ENCODE measurements at places on chromosomes 6 and 20.

DNA sequence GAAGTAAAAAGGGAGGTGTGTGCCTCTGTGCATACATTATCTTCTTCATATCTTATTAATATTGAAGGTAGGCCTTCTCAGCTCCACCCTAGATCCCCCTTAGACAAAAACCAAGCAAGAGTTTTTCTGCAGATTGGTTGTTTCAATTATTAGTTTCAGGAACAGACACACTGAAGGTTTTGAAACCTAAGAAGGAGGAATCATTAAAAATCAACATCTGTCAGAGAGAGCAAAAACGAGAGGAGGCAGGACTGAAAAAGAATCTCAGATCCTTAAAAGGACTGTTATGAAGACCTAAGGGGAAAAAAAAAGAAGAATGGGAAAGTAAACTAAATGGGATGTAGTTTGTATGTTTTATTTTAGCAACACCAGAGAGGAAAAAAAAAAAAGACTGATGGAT is 560.8 kb upstream of the JAG1 start:
- no peak for DNase-seq
- no peaks in the 10 kb centered on the region for H3K4me1 ChIP-seq
- no peak overlapping the region for H3K27ac ChIP-seq

DNA sequence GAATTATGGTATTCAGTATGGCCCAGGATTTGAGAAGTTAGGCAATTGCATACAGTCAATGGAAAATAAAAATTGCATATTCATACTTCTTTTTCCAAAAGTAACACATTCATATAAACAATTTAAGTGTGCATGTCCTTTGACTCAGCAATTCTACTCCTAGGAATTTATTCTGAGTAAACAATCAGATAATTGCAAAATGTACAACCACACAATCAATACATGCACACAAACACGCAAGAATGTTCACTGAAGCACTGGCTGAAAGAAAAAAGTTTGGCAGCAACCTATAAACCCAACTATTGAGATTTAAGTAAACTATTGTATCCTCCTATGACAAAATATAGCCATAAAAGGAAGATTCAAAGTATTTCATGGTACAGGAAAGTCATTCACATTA is 1.6 kb downstream of the CYP39A1 start:
- H3K4me3 ChIP-seq = no peak overlapping the region
- H3K27ac ChIP-seq = no peak overlapping the region
- peaks cover 33% of the 10 kb centered on the region for H3K27me3 ChIP-seq
- peaks cover 11% of the 10 kb centered on the region for H3K4me1 ChIP-seq

- no peaks in the 10 kb centered on the region for H3K27me3 ChIP-seq
- no peak for DNase-seq
- H3K36me3 ChIP-seq = peaks cover 73% of the 10 kb centered on the region
- H3K4me3 ChIP-seq = no peak overlapping the region
- H3K4me1 ChIP-seq = peaks cover 77% of the 10 kb centered on the region
Measured at GRCh38 chr6:14146506-14147096, 29.0 kb downstream of the CD83 start.

- H3K27ac ChIP-seq = no peak overlapping the region
- DNase-seq = no peak
- no peak overlapping the region for H3K4me3 ChIP-seq
- peaks cover 7% of the 10 kb centered on the region for H3K27me3 ChIP-seq
- no peaks in the 10 kb centered on the region for H3K36me3 ChIP-seq
- H3K4me1 ChIP-seq = no peaks in the 10 kb centered on the region
Measured at GRCh38 chr6:31927863-31928671, 550 bp downstream of the C2 start.

GRCh38 chr6:166423781-166424180 is 41.0 kb upstream of the MPC1 start:
- no peaks in the 10 kb centered on the region for H3K27me3 ChIP-seq
- H3K4me1 ChIP-seq = no peaks in the 10 kb centered on the region
- no peak for DNase-seq
- no peak overlapping the region for H3K4me3 ChIP-seq
- peaks cover 21% of the 10 kb centered on the region for H3K36me3 ChIP-seq
- H3K27ac ChIP-seq = no peak overlapping the region

GRCh38 chr6:127520066-127520465 is 931 bp upstream of the MTCL3 start:
- H3K27ac ChIP-seq = no peak overlapping the region
- no peaks in the 10 kb centered on the region for H3K36me3 ChIP-seq
- H3K4me1 ChIP-seq = peaks cover 16% of the 10 kb centered on the region
- H3K4me3 ChIP-seq = no peak overlapping the region
- no peak for DNase-seq

- no peak overlapping the region for H3K4me3 ChIP-seq
- no peaks in the 10 kb centered on the region for H3K36me3 ChIP-seq
- DNase-seq = no peak
- no peak overlapping the region for H3K27ac ChIP-seq
Measured at GRCh38 chr6:44489910-44490604, 102.6 kb downstream of the CDC5L start.

DNA sequence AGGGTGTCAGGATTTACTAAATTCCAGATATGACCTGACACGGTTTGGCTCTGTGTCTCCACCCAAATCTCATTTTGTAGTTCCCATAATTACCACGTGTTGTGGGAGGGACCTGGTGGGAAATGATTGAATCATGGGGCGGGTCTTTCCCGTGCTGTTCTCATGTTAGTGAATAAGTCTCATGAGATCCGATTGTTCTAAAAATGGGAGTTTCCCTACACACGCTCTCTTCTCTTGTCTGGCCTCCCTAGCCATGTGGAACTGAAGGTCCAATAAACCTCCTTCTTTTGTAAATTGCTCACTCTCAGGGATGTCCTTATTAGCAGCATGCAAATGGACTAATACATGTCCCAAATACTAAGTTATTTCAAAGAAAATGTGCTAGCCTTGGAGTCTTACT is 121.1 kb downstream of the CENPW start:
- H3K27me3 ChIP-seq = no peaks in the 10 kb centered on the region
- no peak overlapping the region for H3K27ac ChIP-seq
- DNase-seq = no peak
- H3K36me3 ChIP-seq = no peaks in the 10 kb centered on the region
- H3K4me3 ChIP-seq = no peak overlapping the region

- H3K27me3 ChIP-seq = no peaks in the 10 kb centered on the region
Measured at GRCh38 chr6:37807656-37808055, 11.9 kb upstream of the ZFAND3 start.

DNA sequence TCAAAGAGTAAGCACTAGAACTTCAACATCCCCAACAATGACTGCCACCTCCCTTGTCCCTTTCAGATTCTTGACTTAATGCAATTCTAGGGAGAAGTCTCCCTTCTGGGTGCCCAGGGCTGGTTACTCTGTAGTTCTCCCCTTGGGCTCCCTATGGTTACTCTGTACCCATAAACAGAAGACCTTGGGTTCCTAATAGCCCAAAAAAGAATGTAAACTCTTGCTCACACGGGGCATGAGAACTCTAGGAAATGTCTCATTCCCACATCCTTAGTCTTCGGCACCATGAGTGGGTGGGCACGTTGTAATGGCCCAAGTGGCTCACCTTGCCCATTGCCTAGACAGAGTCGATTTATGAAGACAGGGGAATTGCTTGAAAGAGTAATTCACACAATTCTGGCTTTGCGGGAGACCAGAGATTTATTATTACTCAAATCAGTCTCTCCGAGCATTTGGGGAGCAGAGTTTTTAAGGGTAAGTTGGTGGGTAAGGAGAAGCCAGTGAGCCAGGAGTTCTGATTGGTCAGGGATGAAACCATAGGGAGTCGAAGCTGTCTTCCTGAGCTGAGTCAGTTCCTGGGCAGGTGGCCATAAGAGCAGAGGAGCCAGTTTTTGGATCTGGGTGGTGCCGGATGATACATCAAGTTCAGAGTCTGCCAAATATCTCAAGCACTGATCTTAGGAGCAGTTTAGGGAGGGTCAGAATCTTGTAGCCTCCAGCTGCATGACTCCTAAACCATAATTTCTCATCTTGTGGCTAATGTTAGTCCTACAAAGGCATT is 61.2 kb upstream of the SIRPG start:
- H3K4me1 ChIP-seq = peaks cover 8% of the 10 kb centered on the region
- H3K36me3 ChIP-seq = no peaks in the 10 kb centered on the region

DNA sequence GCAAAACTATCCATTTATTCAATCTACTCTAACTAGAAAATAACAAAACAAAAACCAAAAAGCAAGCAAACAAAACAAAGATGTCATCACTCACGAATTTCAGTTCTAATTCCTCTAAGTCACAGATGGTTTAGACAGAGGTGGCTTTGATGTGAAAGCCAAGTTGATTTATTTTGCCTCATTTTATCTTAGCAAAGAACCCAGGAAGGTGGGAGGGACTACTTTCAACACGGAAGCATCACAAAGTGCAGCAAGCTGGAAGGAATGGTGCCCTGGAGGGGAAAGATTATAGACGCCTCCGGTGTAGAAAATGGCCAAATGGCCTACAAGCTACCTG is 88.4 kb downstream of the LAMP5 start:
- no peaks in the 10 kb centered on the region for H3K4me1 ChIP-seq
- H3K4me3 ChIP-seq = no peak overlapping the region
- no peak overlapping the region for H3K27ac ChIP-seq
- no peaks in the 10 kb centered on the region for H3K36me3 ChIP-seq
- peaks cover 14% of the 10 kb centered on the region for H3K27me3 ChIP-seq

GRCh38 chr6:70051197-70052124 is 185.1 kb downstream of the COL19A1 start:
- peaks cover 10% of the 10 kb centered on the region for H3K36me3 ChIP-seq
- no peak for DNase-seq
- H3K4me1 ChIP-seq = no peaks in the 10 kb centered on the region
- H3K4me3 ChIP-seq = no peak overlapping the region
- no peaks in the 10 kb centered on the region for H3K27me3 ChIP-seq
- no peak overlapping the region for H3K27ac ChIP-seq

Measured in stimulated activated naive B cell treated with anti-CD40 and anti-IgM and Interleukin-4, amounts not matched to agents 10 μg/mL and 1 μg/mL and 100 μg/mL, for 72 hours (primary cell).